Cerebellar nuclear complex (tissue), 1 donor: ENCODE measurements at places on chromosomes 3 and 15.

DNA sequence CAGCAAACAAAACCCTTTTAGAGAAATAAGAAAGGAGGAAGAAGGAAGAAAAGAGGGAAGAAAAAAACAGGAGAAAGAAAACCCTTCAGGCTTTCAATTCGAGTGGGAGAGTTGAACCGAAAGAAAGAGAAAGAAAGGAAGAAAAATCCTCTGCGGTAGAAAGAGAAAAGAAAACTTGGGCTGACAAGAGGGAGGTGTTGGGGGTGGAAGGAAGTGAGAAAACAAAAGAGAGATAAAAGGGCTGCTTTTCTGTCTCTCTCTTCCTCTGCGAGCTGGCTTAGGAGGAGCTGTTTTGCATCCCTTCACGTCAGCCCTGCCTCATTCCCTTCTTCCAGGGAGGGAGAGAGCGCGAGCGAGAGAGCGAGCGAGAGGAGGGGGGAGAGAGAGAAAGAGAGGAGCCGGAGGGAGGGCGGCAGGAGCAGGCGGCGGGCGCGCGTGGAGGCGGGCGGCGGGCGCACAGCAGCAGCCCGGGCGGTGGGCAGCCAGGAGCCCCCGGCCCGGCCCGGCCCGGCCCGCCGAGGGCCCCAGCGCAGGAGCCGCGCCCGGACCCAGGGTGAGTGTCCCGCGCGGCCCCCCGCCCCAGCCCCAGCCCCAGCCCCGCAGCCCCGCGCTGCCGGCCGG lies at the start of gene ZNF710:
ZNF710 (plus strand) TSS at position 263 of the 621 bp plus-strand sequence. CDS start 65,814 bp downstream, outside the sequence.
- peak; percentile 21 for DNase-seq

- no peak for DNase-seq
Observed at GRCh38 chr15:49865925-49866757, 245.3 kb downstream of the DTWD1 start.

DNA sequence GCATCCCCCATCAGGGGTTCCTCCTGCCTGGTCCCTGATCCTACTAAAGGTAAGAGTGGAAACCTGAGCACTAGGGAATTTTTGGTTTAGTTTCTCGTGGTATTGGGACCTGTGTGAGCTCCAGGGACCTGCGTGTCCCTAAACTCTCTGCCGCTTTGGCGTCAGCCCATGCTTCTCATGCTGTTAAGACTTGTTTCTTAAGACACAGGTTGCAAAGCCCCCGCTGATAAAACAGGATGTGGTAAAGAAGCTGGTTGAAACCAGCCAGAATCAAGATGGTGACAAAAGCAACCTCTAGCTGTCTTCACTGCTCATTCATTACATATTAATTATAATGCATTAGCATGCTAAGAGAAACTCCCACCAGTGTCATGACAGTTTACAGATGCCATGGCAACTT lies 64.6 kb downstream of the LYZL4 start:
- DNase-seq, result no peak

- DNase-seq, result no peak
Observed at GRCh38 chr3:150450916-150451315, 42.8 kb downstream of the TSC22D2 start.

GRCh38 chr15:70320482-70320881 lies 222.8 kb upstream of the TLE3 start:
- no peak for DNase-seq

DNA sequence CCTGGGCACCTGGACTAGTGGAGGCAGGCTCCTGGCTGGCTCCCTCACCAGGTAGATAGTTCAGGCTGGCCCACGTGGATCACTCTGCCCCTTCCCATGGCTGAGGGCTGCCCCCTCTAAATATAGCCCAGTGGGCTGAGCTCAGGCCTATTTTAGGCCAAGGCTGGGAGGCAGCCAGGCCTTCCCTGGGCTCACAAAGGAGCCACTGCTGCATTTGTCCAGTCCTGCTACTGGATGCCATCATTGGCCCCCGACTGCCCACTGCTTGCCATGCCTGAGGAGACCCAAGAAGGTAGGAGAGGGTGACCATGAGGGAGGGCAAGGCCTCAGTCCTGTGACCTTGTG lies at the start of gene LSMEM2:
LSMEM2 (plus strand) TSS at position 208 of the 345 bp plus-strand sequence; CDS start at position 235, 27 bp downstream.
- no peak for DNase-seq

DNA sequence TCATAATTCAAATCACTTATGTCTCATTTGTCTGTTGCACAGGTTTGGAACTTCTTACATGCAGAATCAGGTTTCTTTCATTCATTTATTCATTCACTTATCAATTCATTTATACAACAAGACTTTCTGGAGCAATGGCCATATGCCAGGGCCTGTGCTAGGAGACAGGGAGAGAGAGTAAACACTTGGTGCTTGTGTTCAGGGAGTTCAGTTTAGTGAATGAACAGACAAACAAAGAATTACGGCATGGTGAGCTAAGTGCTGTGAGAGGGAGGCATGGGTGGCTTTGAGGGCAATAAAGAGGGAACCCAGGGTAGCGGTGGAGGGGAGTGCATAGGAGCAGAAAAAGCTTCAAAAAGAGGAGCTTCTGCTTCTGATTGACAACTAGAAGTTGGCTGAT lies 8.5 kb upstream of the IREB2 start:
- DNase-seq, result no peak

DNA sequence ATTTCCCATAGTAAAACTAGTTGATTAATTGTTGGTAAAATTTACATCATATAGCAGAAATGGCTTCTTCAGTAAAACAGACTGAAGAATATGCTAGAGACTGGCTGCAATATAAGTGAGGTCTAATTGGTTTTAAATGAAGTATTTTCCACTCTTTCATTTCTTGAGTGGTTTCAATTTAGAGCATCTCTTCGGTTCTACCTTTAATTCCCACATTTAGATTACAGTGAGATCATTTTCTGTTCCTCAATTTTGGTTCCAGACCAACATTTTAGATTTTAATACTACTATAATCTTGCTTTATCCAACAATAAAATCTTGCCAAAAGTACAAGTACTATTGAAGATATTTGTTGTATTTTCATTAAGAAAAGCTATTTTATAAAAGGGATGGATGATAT lies 1.0 kb upstream of the LRCH3 start:
- DNase-seq, result no peak

DNA sequence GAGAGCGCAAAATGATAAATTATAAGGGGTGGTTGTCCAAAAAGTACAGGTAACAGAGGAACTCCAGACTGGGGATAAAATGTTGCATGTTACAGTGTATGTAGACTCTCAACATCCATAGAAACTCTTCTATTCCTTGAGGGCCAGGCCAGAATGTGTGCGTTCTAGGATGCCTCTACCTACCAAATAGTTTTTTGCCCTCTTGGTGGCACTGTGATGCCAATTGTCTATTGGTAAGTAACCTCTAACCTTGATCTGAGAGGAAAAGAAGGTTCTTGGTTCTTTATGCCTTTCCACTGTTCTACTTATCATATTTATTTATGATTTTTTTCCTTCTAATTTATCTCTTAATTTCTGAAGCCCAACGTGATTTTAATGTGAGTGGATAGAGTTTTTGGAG lies 424.6 kb downstream of the GRM7 start:
- no peak for DNase-seq

- DNase-seq, result peak; percentile 27
Observed at GRCh38 chr3:16906682-16907081, 21.9 kb downstream of the PLCL2 start.

GRCh38 chr3:141440942-141441341 lies 45.9 kb upstream of the RASA2 start:
- no peak for DNase-seq

DNA sequence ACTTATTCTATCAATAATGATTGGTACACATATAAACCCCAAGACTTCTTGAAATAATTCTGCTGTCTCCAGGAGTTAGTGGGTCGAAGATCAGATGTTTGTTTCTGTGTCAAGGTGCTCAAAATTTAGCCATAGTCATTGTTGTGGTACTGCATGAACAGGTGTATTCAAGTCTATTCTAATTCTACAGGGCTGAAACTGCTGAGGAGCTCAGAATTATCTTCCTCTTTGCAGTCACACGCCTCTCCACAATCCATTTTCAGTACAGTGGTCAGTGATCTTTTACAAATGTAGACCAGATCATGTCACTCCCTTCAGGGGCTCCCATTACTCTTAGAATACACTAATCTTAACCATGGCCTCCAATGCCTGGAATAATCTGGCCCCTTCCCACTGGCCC lies 527.5 kb downstream of the NTRK3 start:
- no peak for DNase-seq

DNA sequence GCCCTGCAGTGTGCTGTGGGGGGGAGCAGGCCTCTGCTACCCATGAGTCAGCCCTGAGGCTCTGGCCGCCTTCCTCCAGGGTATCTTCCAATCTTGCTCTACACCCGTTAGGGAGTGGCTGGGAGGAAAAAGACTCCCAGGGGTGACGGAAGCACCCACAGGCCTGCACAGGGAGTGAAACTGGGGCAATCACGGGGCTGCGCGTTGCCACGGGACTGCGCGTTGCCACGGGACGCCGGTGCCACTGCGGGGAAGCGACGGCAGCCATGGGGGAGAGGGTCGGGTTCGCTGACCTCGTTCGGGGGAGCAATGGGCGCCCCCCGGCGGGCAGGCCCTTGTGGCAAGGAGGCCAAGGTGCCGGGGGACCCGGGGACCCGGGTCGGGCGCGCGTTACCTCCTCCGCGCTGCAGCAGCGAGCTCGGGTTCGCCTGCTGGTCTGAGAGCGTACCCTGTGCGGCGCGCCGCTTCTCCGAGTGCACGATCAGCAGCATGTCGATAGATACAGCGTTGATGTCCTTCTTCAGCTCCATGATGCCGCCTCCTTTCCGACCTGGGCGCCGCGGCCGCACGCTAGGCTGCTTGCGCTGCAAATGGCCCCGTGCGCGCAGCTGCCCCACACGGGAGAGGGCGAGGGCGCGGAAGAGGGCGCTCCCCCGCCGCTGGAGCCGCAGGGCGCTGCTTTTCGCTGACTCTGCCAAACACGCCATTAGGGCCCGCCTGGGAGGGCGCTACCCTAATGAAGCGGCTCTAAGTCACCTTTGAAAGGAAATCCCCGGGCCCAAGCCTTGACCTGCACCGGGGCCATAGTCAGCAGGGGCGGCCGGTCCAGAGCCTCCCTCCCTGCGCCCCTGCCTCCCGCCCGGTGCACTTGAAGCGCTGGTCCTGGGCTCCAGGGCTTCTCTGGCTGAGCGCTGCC lies at the start of gene KY:
KY (minus strand) TSS at position 592 of the 916 bp plus-strand sequence; CDS start at position 530, 62 bp downstream.
- no peak for DNase-seq

DNA sequence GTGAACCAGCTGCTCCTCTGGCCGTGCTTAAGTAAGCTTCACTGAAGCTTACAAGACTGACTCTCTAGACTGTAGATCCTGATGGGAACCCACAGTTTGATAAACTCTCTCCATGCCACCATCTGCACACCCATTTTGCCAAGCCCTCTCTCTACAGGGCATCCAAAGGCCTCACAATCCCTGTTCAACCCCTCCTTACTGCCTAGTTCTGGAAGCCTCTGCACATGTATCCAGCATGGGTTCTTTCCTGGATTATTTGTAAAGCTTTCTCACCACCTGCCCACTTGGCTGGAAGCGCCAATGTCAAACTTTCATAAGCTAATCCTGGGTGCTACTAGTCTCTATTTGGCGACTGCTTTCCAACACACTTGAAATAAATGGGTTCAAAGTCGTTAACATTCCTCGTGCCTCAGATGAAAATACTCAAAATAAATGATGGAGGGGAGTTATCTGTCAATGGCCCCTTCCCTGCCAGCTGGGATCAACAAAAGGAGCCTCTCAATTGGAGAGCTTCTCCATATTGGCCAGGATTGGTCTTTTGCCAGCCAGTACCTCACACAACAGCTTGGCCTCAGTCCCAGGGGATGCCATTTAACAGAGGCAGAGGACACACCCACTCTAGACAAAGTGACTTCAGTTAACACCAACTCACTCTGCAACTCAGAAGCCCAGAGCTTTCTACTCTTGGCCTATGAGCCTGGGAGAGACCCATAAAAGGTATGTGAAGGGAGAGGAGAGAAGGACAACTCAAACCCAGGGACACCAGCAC lies 48.1 kb downstream of the SH3BP5 start:
- no peak for DNase-seq

DNA sequence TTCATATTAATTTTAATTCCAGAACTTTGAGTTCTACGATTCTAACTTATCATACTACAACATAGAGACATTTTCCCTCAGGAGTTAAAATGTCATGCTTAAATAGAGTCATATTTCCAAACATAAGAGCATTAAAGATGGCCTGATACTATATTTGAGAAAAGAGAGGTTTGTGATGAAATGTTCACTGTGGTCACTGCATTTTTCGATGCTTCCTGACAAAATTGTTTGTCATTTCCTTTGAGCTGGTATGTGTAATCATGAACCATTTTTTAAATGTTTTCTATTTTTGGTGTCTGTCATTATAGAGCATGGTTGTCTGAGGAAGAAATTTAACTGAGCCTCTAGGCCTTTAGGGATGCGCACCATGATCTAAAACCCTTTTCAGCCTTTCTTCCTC lies 721.4 kb upstream of the NR2F2 start:
- no peak for DNase-seq

GRCh38 chr3:27993051-27993450 lies 248.4 kb upstream of the CMC1 start:
- DNase-seq, result no peak

GRCh38 chr3:13644341-13645117 lies 95.6 kb downstream of the FBLN2 start:
- DNase-seq, result no peak

DNA sequence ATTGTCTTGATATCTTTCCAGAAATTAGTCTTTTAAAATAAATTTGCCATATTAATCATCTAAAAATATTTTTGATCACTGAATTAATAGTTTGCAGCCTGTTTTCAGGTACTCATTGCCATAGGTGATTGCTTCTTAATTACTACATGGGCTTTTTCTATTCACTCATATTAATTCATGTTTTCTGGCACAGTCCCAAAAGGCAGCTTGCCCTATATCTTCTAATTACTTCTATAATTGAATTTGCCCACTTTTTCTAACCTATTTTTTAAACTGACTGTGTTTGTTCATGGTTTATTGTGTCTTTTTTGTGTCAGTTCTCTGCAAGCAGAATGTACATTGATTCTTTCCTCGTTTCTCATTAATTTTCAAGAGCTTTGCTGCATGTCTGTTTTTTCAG lies 85.7 kb upstream of the SOX2 start:
- DNase-seq, result no peak
